AG08395 (cell line): ENCODE measurements at places on chromosomes 12 and 14.

- peak; percentile 46 for DNase-seq
These were observed 201.6 kb upstream of the KITLG start for GRCh38 chr12:88781909-88782308.

- peak; percentile 76 for DNase-seq
These were observed 90.5 kb upstream of the TMPO start for GRCh38 chr12:98424726-98425401.

- DNase-seq = no peak
These were observed 8.5 kb upstream of the SYNE3 start for GRCh38 chr14:95524706-95525512.

DNA sequence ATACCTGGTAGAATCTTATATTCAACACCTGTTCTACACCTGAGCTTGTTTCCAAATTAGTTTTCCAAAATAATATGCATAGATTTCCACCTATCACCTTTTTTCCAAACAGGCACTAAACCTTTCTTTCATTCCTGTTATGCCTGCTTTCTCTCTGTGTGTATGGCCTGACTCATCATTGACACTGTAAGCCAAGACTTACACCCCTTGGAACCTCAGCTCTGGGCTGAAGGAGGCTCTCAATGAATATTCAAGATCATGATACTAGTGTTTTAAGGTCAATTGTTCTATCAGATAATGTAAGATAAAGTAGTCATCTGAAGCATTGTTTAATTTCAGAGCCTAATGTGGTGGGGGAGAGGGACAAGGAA is 1193.3 kb downstream of the FLRT2 start:
- no peak for DNase-seq

DNA sequence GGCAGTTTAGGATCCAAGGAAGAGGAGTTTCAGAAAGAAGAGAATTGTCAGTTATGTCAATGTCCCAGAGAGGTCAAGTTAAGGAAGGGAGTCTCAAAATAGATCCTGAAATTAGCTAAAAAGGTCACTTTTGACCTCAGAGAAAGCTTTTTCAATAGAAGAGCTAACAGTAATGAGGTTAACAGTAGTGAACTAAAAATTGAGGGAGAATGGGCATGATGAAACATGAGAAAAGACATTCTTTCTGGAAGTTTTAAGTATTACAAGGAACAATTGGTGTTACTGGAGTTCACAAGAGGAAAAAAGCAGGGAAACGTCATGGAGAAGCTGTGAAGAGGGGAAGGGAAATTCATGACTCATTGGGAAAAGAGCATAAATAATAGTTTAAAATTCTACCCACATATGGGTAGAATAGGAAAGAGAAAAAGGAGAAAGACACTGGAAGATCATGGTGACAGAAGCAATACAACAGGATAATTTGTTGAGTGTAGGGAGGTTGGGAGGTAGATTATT is 381.2 kb upstream of the FAR2 start:
- no peak for DNase-seq

GRCh38 chr14:60346706-60347105 is 97.7 kb downstream of the PPM1A start:
- no peak for DNase-seq

DNA sequence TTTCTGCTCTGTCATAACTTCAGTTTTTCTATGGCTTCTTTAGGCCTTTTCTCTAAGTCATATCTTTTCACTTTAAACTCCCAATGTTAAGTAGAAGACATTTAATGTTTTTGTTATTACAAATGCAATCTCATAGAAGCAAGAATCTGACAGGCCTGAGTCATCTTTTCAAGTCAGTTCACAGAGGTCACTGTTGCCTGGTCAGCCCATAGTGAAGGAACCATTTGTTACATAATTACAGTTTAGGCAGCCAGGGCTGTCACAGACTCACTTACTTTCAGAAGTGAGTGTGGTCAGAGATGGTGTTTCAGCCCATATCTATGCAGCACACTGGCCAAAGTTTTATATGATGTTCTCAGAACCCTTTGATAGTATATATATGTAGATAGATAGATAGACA is 46.5 kb downstream of the CCER1 start:
- peak; percentile 65 for DNase-seq

- no peak for DNase-seq
These were observed 176.1 kb downstream of the FUT8 start for GRCh38 chr14:65588426-65589140.

- peak; percentile 81 for DNase-seq
These were observed 93.8 kb downstream of the RFLNA start for GRCh38 chr12:124388679-124389137.

DNA sequence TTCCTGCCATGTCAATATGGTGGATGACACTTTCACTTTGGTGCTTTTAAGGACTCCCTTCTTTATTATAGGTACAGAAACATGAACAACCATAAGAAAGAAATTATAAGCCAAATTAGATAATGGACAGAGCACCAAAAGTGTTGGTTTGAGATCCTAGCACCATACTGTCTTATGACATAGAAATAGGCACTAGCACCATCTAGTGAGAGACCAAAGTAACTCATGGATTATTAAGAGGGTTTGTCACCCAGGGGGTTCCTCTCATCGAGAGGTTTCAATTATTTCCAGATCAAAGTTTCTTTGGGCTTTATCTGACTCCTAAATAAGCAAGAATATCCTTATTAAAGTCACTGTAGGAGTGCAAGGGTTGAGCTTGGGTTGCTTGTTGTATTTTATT is 153.0 kb upstream of the DIO2 start:
- peak; percentile 17 for DNase-seq

- DNase-seq = peak; percentile 15
These were observed 461.0 kb downstream of the FOXG1 start for GRCh38 chr14:29227631-29228030.

DNA sequence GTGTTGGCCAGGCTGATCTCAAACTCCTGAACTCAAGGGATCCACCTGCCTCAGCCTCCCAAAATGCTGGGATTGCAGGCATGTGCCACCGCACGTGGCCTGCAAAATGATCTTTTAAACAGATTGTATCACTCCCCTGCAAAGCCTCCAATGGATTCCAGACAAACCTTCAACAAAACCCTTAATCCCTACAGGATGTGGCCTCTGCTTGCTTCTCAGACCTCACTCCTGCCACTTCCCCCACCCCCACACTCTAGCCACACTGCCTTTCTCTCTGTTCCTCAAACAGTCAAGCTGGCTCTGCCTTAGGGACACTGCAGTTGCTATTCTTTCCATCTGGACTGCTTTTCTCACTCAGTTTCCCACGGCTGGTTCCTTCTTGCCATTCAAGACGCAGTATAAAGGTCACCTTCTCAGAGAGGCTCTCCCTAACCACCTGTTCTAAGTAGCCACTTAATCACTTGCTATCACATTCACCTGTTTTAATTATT is 47.3 kb upstream of the TMED10 start:
- DNase-seq = no peak

DNA sequence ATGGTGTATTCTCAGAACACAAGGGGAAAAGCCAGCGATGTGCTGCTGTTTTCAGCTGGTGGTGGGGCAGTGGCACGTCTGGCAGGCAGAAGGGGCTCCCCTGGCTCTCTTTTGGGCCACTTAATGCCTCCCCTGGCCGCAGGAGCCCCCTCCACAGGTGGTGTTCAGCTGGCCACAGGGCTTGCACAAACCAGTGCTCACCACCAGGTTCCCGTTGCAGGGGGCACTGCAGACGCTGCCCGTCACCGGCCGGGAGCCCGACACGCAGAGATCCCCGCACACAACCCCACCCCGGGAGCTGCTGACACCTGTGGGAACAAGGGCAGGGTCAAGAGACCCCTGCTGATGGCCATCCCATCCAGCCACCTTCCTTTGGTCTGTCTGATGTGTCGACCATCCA is 6.7 kb downstream of the KRT83 start:
- DNase-seq = no peak

- DNase-seq = no peak
These were observed 318.4 kb downstream of the SYT1 start for GRCh38 chr12:79183003-79183402.

- no peak for DNase-seq
These were observed 15.3 kb downstream of the MSRB3 start for GRCh38 chr12:65293735-65294134.

GRCh38 chr12:93541578-93542225 is 30.8 kb upstream of the SOCS2 start:
- no peak for DNase-seq

GRCh38 chr12:27180906-27181505 is 63.1 kb upstream of the STK38L start:
- no peak for DNase-seq

- no peak for DNase-seq
These were observed 20.8 kb downstream of the VRK1 start for GRCh38 chr14:96817750-96818666.

DNA sequence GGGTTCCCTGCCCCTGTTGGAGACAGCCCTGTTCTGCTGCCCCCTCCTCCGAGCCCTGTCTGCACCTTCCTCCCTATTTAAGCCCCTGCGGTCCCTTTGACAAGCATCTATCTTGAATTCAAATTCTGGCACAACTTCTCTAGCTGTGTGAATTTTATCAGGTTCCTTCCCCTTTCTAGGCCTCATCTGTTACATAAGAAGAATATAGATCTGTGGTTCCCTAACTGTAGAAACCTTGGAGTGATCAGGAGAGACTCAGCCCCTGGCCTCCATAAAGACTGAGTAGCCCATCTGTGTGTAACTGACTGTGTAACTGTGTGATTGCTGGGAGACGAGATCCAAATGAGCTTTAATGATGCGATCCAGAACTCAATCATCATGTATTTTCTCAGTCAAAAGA is 13.0 kb upstream of the RACGAP1 start:
- DNase-seq = no peak

DNA sequence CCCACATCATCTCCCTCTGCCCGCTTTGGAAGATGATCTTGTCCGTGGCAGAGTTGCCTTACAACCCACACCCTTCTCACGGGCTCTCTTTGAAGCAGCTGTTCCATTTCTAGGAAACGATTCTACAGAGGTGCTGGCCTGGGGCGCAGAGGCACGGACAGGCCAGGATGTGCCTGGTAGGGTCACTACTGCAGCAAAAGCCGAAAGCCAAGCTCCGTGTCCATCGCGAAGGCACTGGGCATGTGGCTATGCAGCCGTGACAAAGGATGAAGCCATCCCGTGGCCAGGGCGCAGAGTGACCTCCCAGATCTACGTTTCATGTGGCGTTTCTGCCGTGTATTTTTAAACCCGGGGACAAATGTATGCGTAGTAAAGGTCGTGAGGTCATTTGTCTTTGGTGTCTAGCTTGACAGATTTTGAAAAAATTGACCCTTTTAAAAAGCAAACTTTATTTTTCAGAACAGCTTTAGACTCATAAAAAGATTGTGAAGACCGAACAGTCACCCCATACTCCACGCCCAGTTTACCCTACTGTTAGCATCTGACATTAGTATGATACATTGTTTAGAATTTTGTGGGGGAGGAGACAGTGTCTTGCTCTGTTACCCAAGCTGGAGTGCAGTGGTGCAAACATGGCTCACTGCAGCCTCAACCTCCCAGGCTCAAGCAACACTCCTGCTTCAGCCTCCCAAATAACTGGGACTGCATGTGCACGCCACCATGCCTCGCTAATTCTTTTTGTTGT is 40.4 kb upstream of the NCOR2 start:
- no peak for DNase-seq

GRCh38 chr14:94052662-94053061 is 26.5 kb downstream of the OTUB2 start:
- DNase-seq = no peak

GRCh38 chr14:76546426-76547221 is 170.7 kb downstream of the ESRRB start:
- no peak for DNase-seq

DNA sequence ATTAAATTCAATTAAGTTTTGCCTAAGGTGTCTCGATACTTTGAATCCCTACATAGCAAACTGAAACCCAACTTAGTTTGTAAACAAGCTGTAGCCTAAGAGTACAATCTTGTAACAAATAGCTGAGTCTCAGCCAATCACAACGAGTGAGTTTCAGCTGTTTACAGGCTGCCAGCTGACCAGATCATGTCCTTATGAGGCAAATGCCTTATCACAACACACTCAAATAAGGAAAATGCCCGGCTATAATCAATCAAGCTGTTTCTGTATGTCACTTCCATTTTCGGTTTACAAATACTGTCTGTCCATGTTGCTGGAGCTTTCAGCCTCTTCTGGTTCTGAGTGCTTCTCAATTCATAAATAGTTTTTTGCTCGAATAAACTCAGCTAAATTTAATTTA is 943.8 kb downstream of the SLC16A7 start:
- DNase-seq = no peak

DNA sequence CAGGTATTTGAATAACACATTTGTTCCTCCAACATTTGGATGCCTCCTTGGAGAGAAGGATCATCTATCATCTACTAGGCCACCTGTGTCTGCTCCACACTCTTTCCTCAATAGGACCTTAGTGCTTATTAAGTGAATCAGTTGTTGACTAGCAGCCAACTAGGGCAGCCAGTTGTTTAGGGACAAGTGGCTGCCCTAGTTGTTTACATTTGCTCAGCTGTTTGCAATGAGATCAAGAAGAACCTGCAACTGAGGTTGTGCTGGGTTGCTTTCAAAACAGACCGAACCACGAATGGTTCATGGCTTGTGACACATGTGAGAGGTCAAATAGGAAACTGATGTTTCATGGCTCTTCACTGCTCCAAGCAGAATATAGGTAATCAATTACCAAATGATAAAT is 53.8 kb downstream of the TMCC3 start:
- no peak for DNase-seq

GRCh38 chr14:94907626-94908261 is 137.8 kb upstream of the GSC start:
- no peak for DNase-seq

- DNase-seq = no peak
These were observed 43.3 kb upstream of the CMKLR1 start for GRCh38 chr12:108382437-108382801.

DNA sequence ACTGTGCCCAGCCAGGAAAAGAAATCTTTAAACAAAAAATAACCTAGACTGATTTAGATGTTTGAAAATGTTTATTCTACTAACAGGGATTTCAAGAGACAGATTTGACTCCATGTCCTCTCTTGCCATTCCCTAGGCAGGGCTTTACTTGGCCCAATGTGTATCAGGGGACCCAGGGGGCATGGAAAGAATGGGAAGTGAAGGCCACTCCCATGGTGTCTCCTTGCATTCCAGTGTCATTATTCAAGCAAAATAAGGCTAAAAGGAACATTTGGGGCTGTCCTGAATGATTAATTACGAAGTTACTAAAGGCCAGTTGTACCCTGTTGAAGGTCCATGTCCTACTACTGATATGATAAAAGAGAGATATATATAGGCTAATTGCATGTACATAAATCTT is 151.9 kb upstream of the ATF7IP start:
- no peak for DNase-seq

- no peak for DNase-seq
These were observed 112.6 kb upstream of the DYRK2 start for GRCh38 chr12:67535971-67536370.
